ENCODE measurements at places on chromosomes 7 and 10.
A peak's percentile ranks its signal among the peaks of the same experiment; 100 is the strongest.

DNA sequence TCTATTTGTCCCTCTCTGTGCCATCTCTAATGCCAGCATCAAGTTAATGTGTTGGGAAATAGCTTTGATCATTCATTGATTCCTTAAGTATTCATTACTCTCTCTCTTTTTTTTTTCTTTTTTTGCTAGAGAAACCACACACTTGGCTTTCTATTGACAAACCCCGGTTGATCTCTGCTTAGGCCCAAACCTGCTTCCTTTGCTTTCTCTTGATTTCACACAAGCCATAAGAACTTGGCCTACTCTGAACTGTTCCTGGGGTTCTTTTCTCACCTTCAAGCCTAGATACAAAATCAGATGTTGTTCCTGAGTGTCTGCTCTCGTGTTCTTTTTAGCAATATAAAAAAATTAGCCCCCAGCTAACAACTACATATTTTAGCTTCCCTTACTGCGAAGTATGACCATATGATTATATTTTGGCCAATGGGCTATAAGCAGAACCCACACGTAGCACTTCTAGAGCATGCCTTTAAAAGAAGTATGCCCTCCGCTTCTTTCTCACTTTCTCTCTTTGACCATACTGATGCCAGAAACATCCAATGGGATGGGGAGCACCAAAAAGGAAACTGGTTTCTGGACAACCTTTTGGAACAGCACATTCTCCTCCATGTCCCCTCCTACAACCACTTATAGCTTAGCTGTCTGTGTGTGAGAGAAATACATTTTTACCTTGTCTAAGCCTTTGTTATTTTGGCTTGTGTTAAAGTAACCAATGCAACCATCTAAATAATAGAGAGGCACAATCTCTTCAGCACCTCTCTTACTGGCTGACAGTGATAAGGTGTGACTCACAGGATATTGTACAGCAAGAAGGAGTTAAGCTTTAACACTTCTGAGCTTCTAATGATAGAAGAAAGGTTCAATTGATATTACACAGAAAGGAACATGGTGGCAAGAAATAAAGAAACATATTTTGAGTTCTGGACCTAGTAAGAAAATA, 96.6 kb upstream of the LRRN3 start:
- no peak for DNase-seq

DNA sequence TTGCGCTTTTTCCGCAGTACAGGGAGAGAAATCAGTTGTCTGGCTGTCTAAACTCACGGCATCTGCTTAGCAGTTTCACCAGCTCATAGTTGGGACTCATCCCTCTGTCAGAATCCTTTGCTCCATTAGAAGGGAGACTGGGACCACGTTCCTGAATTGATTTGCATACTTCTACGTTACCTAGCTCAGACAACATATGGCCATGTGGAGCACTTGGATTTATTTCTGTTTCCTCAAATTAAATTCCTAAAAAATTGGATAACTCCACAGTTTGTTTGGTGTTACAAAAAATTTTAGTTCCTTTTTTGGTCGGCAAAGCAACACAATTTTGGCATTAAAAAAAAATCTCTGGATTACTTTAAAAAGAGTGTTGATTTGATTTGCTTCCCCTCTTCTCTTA, 614.0 kb downstream of the AUTS2 start:
- DNase-seq = no peak

GRCh38 chr7:111783854-111784253, 221.6 kb upstream of the IMMP2L start:
- no peak for DNase-seq

- DNase-seq = no peak
Observed at GRCh38 chr7:98357751-98358161, 43.1 kb downstream of the BAIAP2L1 start.

- DNase-seq = no peak
Observed at GRCh38 chr7:53001221-53001620, 34.2 kb upstream of the POM121L12 start.

DNA sequence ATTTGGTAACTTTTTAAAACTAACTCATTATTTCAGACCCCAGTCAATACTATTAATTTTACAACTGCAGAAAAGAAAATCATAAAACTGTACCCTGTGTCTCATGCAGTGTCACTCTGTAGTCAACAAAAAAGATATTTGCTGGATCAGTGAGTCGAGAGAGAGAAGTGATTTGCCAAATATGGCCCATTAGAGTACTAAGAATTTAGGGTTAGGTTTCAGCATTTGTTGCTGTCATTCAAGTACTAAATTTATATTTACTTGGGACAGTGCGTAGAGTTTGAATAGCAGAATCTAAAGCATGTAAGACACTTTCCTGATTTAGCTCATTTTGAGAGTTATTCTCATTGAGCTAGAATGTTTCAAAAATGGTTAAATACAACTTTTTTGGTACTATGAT, 38.9 kb downstream of the CACNA2D1 start:
- DNase-seq = no peak

GRCh38 chr10:124428207-124428777, 9.6 kb upstream of the OAT start:
- DNase-seq = no peak

DNA sequence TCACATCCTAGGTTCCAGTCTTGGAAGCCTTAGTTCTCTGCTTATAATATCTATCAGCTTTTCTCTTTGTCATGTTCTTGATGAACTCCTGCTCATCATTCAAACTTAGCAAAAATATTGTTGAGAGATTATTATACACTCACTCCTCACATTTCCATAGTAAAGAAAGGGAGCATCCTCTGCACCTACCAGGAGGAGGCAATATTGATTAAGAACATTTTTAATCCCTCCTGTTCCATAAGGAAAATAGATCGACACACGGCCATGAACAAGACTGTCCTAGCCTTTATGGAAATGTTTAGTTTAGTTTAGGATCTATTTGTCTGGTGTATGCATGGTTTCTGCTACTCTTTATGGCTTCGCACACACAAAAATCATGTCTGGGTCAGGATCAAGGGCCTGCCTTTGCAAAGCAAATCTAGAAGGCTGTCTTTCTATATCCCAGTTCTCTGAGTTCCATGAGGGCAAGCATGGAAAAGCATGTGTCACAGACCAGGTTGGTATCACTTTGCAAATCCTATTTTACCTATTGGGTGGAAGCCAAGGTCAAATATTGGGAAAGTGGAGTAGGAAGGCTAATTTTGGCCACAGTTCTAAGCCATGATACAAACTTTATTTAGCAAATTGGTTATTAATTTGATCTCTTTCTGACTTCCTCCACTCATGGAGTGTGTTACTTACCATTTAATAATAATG, 164.4 kb downstream of the MDFIC start:
- DNase-seq = no peak

DNA sequence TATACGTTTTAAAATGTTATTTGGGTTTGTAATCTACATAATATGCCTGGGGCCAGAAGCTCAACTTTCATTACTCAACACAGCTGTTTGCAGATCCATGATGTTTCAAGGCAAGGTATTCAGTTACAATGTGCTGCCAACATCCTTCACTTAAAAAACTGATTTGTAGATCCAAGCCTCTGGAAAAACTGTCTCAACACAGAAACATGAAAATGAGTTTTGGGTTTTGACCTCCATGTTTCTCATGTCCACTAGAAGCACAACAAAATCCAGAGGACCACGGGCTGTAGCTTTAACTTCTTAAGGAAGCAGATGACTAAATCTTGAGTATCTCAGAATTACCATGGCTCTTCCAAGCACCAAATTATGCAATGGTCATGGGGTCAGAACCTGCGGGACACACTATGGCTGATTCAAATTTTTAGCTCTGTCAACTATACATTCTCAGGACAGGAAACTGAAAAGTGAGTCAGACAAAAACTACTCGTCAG, 247.1 kb upstream of the GRB10 start:
- DNase-seq = no peak

GRCh38 chr10:60883187-60883586, 60.8 kb downstream of the RHOBTB1 start:
- DNase-seq = no peak

DNA sequence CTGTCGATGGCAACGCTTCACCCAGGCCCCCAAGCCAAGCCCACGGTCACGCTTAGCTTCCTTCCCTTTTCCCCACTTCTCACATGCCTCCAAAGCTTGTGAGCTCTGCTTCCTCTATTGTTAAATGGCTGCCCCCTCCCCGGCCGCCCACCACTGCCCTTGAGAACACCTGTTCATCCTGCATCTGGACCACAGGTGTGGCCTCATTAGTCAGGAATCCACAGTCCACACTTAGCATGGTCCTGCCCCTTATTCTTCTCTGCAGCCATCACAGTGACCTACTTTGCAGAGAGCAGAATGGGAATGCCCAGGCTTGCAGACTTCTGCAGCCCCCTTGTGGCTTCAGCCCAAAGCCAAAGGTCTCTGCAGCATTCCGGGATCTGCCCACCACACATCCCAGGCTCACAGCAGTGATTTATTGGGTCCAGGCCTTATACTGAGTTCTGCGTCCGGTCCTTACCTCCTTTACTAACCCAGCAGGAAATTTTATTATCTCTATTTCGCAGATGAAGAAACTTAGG, 66.9 kb downstream of the PTPRE start:
- no peak for DNase-seq

DNA sequence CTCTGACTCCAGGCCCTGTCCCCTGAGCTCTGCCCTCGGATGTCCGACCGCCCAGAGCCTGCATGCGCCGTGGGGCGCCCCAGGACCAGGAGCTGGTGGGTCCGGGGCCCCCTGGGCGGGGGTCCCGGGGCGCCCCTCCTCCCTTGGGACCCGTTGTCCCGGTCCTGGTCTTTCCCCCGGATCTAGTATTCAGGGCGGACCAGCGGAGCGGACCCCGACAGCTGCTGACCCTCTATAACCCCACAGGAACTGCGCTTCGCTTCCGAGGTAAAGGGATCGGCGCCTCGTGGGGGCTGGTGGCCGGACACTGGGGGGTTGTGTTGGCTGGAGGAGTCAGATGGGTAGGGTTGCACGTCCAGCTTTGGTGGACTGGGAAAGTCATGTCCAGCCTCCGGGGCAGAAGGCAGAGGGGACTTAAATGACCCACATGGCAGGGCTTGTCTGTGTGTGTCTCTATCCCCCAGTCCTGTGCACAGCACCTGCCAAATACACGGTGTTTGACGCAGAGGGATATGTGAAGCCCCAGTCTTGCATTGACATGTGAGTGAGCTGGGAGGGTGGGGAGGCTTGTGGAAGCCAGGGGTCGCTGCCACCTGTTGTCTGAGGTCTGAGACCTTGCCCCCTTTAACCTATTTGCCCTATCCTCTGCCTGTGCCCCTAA, 520 bp downstream of the MOSPD3 start:
- no peak for DNase-seq

DNA sequence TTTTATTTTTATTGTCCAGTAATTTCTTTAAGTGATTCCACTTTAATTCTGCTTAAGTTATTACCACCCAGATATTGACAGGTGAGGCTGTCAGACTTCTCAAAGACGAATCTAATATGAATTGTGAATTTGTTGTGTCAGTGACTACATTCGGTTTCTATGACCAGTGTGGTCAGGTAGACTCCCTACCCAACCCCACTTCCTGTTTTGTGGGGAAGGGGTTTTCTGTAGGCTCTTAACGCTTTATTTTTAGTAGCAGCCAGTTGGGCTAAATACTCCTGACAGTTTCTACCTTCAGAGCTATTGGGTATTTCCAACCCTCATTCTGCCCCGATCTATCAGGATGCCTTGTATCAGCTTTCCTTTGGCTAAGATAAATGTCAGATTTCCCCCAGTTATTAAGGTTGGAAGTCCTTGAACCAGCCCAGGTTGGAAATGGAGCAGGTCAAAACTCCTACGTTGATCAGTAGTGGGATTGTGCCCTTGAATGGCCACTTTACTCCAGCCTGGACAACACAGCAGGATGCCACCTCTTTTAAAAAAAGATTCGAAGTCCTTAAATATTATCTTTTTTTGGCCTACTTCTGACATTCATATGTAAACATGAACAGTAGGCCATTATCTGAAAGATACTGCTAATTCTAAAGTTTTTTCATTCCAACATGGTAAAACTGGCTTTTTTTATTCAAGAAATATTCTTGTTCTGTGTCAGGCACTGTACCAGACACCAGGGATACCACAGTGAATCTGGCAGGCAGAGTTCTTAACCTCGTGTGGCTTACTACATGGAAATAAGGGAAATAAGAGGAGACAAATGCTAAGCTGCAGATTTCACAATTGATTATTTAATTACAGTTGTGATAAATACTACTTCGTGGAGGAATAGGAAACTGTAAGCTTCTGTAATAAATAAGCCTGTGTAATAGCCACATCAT, 133.3 kb upstream of the SAMD8 start:
- no peak for DNase-seq

- peak; percentile 41 for DNase-seq
Observed at GRCh38 chr7:100705320-100705752, 585 bp upstream of the POP7 start.

GRCh38 chr10:3482200-3482993, 302.6 kb downstream of the KLF6 start:
- DNase-seq = no peak

GRCh38 chr7:2953099-2953498, 90.6 kb downstream of the CARD11 start:
- DNase-seq = no peak

GRCh38 chr7:79930604-79931003, 204.0 kb upstream of the GNAI1 start:
- no peak for DNase-seq

DNA sequence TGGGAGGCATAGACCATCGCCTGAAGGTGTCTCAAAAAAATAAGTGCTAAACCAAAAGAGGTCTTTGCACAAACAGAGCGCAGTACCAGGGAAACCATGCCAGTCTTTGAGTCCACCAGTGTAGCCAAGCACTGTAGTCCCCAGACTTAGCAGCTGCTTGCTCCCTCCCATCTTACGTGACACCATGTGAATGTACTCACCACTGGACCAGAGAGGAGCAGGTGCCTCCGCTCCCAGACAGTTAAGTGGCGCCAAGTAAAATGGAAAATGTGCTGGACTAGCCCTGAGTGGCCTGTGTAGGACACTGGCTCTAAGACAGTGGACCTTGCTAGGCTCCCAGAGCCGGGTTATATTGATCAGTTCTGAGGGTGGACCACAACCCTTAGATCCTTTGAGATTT, 47.7 kb upstream of the PLEKHA1 start:
- no peak for DNase-seq

GRCh38 chr10:125641398-125641797, 41.6 kb downstream of the TEX36 start:
- DNase-seq = no peak

DNA sequence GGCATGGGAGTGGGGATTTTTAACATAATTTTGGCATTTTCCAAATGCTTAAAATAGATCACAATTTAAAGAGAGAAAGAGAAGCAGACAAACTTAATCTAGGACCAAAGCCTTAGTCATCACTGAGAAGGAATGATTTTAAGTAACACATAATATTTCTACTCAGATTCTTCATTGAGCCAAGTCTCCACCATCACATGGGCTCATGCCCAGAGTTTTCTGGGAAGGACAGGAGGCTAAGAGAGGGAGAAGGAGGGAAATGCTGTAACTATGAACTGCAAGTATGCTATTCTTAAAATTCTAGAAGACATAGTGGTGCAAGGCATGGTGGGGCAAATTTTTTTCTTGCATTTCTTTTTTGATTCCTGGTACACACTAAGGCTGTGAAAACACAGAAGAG, 23.8 kb upstream of the UBE2D1 start:
- no peak for DNase-seq

DNA sequence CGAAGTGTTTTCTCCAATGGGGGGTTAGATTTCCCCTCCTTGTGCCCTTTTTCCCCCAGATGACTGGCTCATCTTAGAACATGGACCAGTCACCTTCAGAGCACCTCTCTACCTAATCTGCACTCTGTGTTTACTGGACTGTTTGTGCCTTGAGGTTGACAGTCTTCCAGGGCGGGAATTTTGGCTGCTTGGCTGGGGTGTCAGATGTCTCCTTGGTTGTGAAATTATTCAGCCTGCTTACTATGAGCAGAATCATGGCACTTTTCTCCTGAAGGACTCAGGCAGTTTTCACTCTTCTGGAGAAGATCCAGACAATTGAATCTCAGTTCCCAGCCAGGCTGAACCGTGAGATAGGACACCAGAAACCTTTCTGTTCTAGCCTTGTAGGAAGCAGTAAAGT, 60.3 kb upstream of the NFKB2 start:
- no peak for DNase-seq
